Fibroblast of villous mesenchyme (primary cell): ENCODE measurements at places on chromosomes 2 and 18. TPM values are rescaled to one million over a fixed set of nuclear protein-coding genes. Genes with fewer than 3 reads are reported as not detected.

DNA sequence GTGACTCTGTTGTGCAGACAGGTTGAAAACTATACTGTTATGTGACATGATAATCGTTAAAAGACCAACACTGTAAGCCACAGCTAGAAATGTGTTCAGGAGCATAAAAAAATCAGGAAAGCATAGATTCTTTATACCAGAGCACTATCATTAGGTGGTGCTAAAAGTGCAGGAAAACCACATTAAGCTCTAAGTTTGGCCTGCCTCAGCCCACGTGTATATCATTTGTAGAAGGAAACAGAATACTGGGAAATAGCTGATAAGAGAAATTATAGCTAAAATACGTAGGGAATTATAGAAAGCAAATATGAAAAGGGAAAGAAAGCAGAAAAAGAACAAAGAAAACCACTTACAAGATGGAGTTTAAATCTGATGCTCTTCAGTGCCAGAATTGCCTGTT lies 26.5 kb upstream of the C2orf74 start:
- DNase-seq, result peak; percentile 61

DNA sequence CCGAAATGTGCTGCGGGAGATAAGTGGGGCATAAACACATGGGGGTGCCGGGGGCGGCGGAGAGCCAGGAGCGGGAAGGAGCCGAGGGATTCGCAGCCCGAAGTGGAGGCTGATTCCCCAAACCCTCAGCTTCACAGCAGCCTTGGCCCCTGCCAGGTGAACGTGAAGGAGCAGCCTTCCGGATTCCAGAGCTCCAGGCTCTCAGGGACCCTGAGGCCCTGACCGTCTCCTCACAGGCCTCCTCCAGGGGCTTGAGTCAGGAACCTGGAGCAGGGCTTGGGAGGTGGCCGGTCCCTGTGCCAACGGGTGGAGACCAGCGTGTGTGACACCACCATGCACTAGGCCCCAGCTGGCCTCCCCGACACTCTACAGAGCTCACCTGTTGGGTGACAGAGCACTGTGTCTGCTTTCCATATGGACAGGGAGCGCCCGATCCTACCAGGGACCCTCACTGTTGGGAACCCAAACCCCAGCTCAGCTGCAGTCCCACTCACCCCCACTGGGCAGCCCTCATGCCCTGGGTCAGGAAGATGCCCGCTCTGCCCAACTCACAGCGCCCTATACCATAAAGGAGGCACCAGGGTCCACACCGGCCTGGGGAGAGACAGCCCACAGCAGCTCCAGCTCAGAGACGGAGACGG lies 117.6 kb upstream of the OTOS start:
- no peak for DNase-seq

DNA sequence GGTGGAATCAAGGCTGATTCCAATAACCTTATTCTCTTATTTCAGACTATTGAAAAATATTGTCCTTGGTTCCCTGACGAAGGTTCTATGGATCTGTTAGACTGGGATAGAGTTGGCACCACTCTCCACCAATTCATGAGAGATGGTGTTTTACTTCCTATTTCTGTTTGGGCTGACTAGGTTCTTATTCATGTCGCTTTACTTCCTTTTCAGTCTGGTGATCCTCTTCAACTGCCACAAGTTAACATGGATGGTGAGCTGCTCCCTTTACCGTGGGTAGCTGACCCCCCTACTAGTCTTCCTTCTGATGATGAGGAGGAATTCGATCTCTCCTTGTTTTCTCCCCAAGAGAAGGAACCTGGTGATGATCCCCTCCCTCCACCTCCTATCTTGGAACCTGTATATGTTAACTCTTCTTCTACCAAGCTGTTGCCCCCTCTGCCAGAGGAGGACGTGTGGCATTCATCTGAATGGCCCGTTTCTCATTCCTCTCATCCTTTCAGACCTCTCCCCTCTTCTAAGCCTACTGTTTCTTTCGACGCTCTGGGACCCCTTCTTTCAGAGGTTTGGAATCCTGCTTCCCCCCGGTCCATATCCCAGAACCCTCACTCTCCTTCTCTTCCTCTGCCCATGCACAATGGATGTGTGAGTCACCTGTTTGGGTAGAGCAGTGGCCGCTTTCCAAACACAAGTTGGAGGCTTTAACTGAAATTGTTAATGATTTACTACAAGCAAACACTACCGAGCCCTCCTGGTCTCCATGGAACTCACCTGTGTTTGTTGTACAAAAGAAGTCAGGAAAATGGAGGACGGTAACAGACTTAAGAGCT lies 13.5 kb upstream of the CNOT11 start:
- no peak for DNase-seq

DNA sequence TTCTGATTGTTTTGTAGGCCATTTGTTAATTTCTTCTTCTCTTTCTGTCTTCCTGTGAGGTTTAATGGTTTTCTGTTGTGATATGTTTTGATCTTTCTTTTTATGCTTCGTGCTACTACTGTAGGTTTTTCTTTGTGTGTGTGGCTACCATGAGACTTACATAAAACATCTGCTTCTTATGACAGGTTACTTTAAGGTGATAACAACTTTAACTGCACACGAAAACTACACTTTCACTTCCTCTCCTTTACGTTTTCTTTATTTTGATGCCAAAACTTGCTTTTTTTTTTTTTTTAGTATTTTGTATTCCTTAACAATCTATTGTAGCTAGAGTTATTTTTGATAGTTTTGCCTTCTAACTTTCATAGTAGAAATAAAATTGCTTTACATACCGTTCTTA lies 691.3 kb downstream of the TSN start:
- DNase-seq, result no peak

- DNase-seq, result no peak
These were observed 3.0 kb downstream of the OSR1 start for GRCh38 chr2:19355416-19355821.

The FBLN7 gene
- 1.3 and 6.1 TPM in 2 replicates for total RNA-seq

- DNase-seq, result no peak
These were observed 235.0 kb downstream of the SETBP1 start for GRCh38 chr18:44915661-44916060.

DNA sequence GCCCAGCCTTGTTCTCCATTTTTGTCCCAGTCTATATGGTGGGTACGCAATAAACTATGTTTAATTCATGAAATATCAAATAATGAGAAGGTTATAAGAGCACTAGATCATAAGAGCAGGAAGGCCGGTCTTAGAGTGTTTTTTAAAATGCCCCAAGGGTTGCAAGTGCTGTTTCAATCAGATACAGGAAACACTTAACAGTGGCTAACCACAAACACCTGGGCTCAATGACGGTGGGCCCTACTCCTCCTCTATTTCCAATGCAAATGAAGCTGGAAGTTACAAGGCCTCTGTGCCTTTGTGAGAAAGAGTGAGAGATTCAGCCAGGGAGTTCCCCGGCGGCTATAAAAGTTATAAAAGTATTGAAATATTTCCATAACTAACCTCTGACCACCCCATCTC lies 18.9 kb upstream of the WDR33 start:
- no peak for DNase-seq

The TUBA3E gene
- total RNA-seq, result not detected in 2 replicates

DNA sequence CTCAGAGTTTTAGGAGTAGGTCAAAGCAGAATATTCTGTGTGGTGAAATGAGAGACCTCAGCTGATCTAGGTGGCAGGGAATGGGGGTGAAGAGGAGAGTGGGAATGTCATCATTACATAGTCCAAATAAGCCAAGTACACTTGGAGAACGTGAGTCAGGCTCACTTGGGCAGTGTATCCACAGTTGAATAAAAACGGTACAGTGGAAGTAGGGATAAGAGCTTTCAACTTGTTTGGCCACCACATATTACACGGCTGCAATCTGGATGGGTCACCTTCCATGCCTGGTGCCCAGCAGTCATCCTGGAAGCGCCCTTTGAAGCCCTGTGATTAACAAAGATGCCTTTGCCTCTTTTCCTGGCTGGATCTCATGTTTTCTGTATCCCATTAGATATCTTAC lies 28.6 kb downstream of the MIB1 start:
- no peak for DNase-seq

The CYTIP gene
- total RNA-seq, result under 0.01 and 0.43 TPM in 2 replicates

DNA sequence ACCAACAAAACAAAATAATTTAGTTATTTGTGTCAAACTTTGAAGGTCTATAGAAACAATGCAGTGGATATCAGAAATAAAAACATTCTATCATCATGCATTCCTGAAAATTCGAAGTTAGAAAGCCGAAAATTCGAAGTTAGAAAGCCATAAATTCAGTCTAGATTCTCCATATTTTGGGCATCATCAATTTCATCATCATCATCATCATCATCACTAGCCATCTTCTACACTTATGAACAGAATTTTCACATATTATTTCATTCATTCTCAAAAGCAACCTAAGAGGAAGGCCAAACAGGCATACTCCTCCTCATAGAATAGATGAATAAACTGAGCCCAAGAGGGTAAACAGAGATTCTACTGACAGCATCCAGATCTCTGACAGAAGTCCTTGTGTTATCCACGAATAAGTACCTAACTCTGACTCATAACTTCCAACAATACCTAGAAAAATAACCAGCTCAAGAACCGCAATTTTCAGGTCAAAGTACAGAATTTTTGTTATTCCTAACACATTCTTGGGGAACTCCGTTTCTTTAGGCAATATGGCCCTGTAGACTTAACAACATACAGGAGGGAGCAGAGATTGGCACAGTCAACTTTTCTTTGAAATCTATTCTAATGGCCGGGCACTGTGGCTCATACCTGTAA lies 84.7 kb downstream of the TCF4 start:
- no peak for DNase-seq

DNA sequence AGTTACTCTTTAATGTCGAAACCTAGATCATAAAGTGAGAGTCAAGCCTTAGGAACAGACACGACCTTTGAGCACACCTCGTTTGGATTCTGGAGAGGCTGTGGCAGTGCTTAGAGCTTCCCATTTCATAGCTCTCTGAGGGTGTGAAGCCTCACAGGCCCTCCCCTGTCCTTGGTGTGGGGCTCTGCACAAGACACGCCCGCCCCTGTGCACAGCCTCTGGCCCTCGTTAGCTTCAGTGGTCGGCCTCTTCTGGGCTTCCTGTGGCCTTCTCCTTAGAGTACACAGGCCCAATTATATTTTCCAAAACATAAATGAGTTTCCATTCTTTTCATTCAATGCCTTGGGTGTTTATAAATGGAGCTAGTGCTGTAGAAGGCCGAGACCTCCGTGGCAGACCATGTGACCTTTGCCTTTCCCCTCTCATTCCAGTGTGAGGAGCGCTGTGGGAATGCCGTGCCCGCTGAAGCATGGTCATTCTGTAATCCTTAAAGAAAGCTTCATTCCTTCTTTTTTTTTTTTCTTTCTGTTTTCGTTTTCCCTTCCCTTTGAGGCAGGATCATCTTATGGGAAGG lies 208.6 kb downstream of the DCDC2C start:
- no peak for DNase-seq

The ACMSD gene
- total RNA-seq, result not detected in 2 replicates

DNA sequence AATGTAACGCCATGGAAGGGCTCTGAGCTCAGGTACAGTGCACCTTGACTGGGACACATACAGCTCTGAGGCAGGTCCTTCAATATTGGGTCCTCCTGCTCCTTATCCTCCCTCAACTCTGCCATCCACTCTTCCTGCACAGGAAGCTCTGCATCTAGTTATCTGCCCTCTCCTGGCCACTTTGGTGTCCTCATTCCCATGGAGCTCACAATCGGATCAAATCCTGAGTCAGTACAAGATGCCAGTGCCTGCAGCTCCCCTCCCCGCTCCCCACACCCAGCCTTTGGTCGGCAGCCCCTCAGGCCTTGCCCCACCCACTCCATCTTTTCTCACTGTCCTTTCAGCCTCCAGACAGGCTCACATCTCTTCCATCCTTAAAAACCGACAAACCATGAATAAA lies 58.0 kb downstream of the LRRFIP1 start:
- DNase-seq, result peak; percentile 53

- DNase-seq, result no peak
These were observed 103.0 kb downstream of the USP40 start for GRCh38 chr2:233463586-233463985.

GRCh38 chr2:3268705-3269029 lies 109.0 kb downstream of the EIPR1 start:
- DNase-seq, result no peak

The COL4A4 gene
- under 0.01 and 0.43 TPM in 2 replicates for total RNA-seq

DNA sequence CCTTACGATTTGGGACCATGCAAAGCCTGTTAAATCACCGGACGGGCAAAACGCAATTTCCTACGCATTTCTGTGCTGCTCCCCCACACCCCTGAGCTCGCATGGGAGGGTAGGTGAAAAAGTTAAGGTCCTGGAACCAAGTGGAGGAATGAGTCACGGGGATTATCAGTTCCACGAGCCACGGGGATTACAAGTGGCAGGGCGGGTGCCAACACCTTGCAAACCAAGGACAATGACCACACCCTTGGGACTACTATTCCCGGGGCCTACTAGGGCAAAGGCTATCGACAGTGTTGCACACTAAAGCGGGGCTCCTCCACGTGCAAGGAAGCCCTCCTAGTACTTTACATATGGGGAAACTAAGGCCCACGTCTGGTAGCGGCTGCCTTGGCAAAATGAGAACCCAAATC lies 447 bp downstream of the RETSAT start:
- DNase-seq, result peak; percentile 55

The ZBTB7C gene
- not detected in 2 replicates for total RNA-seq

The EHD3 gene
- total RNA-seq, result 48.8 and 59.6 TPM in 2 replicates

DNA sequence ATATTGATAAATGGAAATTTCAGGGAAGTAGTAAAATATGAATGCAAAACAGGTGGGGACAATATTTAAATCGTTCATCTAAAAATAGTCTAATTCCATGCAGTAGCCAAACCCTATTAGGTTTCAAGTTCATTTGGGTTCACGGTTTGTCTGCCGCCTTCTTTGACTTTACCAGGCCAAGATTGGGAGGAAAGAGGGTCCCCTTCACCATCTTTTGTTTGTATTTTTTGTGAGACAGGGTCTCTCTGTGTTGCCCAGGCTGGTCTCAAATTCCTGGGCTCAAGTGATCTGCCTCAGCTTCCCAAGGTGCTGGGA lies 98.5 kb upstream of the ATL2 start:
- DNase-seq, result no peak

DNA sequence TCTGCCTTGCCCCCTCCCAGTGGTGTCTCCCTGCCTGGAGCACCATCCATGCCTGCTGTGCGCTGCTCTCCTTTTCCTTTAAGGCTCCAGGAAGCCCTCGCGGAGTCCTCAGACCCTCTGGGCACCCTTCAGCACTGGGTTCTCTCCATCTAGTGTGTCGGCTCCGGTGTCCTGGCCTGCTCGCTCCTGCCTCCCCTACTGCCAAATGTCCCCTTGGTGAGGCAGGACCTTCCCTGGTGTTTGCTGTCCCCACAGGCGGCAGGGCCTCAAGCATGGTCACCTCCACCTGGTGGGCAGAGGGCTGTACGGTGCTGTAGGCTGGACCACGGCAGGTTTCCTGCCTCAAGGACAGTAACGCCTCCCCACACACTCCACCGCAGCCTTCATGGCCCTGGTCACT lies 90.2 kb downstream of the DGKD start:
- DNase-seq, result no peak

The SRSF7 gene
- total RNA-seq, result 106 and 142 TPM in 2 replicates

GRCh38 chr2:64837925-64838641 lies 151.1 kb upstream of the SLC1A4 start:
- no peak for DNase-seq

- DNase-seq, result no peak
These were observed 87.7 kb downstream of the EXOC6B start for GRCh38 chr2:72738096-72738495.

GRCh38 chr2:97798416-97798815 lies 85.0 kb downstream of the ZAP70 start:
- DNase-seq, result no peak

The CCDC68 gene
- 3.5 and 9.1 TPM in 2 replicates for total RNA-seq

The GCG gene
- not detected in 2 replicates for total RNA-seq
